ENCODE measurements at places on chromosomes 16 and 17. TPM values are rescaled to one million over a fixed set of nuclear protein-coding genes. Genes with fewer than 3 reads are reported as not detected.

Gene PRSS53
- 1.3 TPM for total RNA-seq

Gene CLEC16A
- total RNA-seq = 16.7 TPM

Gene HSD17B1
- total RNA-seq = 1.2 TPM

Gene SNX20
- not detected for total RNA-seq

Gene GPRC5B
- total RNA-seq = 1.8 TPM

Gene SAMD14
- 0.53 TPM for total RNA-seq

Gene SLC13A2
- total RNA-seq = not detected

Gene CXCL16
- total RNA-seq = 1.5 TPM

Gene HS3ST3B1
- 2.0 TPM for total RNA-seq

Gene LIMD2
- total RNA-seq = 5.8 TPM

Gene RPS15A
- 1,508 TPM for total RNA-seq

Gene TBX6
- total RNA-seq = 0.12 TPM

Gene GCGR
- not detected for total RNA-seq

Gene UNKL
- total RNA-seq = 6.5 TPM

All from aortic smooth muscle cell (primary cell).